CMK (cell line): ENCODE measurements at places on chromosomes 5 and 9.

GRCh38 chr9:75482566-75482965 is 394.3 kb downstream of the OSTF1 start:
- DNase-seq = no peak

DNA sequence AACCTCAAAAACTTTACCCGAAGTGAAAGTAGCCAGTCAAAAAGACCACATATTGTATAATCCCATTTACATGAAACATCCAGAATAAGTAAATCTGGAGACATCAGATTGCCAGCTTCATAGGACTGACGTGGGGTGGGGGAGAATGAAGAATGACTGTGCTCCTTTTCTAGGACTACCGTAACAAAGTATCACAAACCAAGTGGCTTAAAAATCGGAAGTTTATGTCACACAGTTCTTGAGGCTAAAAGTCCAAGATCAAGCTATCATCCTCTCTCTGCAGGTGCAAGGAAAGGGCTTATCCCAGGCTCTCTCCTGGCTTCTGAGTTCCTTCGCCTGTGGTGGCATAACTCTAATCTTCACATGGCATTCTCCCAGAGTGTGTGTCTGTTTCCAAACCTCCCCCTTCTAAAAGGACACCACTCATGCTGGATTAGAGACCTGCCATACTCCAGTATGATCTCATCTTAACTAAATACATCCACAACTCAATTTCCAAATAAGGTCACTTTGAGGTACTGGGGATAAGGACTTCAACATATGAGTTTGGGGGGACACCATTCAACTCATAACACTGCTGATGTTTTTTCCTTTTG is 25.5 kb downstream of the ADAM19 start:
- no peak for DNase-seq

DNA sequence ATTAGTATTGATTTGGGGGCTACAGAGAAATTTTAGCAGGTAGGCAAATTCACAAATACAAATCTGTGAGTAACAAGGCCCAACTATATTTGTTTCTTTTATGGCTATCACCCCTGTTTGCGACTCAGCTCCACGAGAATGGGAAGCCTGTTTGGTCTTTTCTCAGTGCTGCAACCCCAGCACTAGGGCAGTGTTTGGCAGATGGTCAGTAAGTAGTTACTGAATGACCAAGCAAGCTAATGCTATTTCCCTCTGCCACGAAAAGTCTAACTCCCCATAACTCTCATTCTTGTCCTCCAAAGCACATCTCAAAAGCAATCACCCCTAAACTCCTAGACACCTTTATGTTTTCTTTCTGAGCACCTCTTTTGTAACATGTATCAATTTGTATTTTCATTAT is 245.6 kb downstream of the DNAH5 start:
- no peak for DNase-seq

DNA sequence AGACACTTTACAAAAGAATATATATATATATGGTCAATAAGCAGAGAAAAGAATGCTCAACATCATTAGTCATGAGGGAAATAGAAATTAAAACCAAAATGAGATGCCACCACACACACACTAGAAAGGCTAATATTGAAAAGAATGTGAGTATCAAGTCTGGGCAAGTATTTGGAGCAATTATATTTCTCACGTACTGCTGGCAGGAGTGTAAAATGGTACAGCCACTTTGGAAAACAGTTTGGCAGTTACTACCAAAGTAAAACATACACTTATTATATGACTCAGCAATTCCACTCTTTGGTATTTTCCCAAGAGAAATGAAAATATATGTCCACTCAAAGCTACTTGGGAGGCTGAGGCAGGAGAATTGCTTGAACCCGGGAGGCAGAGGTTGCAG is 29.8 kb downstream of the NEUROG1 start:
- DNase-seq = no peak

DNA sequence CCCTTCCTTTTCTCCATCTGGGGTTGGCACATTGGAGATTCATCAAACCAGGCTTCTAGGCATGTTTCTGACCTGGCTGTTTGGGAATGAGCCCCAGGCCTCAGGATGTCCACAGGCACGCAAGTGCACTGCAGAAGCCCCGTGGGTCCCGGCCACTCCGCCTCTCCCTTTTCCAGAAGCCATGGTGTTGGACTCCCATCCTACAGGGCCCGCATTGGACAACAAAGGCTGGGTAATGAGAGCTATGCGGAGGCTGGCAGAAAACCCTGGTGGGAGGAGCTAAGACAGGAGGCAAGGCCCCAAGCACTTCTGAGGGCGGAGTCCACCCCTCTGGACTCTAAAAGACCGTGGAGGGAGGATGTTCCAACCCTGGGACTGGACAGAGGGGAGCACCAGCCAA is 160.6 kb downstream of the OLFM1 start:
- DNase-seq = no peak

DNA sequence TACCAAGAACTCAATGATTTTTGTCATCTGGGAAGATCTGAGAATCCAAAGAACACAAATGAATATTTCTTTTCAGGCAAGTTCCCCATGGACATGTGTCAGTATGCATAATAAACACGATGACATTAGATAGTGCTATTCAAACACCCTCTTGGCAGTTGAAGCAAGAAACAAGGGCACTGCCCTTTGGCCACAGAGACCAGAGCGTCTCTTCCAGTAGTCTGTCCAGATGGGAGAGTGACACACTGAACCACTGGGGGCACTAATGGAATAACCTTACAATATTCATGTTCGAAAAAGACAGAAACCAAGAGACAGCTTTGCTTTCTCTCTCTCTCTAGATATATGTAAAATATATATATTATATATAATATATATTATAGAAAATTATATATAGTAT is 301.9 kb downstream of the CTNND2 start:
- DNase-seq = no peak

- DNase-seq = no peak
Measured at GRCh38 chr9:87592554-87593358, 95.1 kb downstream of the DAPK1 start.

- no peak for DNase-seq
Measured at GRCh38 chr5:35183556-35183955, 46.7 kb downstream of the PRLR start.

- DNase-seq = no peak
Measured at GRCh38 chr5:83726912-83727311, 6.3 kb upstream of the HAPLN1 start.

DNA sequence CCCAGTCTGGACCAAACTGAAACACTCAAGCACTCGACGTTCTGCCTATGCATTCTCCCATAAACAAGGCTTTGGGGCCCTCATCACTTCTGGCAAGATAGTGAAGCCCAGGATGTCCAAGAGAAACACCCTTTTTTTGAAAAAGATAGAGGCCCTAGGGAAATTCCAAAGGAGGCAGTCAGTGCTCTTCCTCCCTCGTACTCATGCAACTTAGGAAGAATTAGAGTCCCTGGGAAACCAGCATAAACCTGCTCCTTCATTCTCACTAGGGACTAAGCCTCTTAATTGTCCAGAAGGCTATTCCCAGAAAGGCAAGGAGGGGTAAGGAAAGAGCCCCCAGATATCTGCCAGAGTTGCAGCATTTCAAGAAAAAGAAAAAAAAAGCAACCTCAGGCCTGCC is 7.8 kb upstream of the RUSC2 start:
- no peak for DNase-seq

- no peak for DNase-seq
Measured at GRCh38 chr9:126704157-126704891, 90.6 kb downstream of the LMX1B start.

- DNase-seq = no peak
Measured at GRCh38 chr9:97954550-97954989, 16.6 kb upstream of the HEMGN start.

GRCh38 chr9:92576175-92576574 is 40.4 kb upstream of the ECM2 start:
- no peak for DNase-seq

DNA sequence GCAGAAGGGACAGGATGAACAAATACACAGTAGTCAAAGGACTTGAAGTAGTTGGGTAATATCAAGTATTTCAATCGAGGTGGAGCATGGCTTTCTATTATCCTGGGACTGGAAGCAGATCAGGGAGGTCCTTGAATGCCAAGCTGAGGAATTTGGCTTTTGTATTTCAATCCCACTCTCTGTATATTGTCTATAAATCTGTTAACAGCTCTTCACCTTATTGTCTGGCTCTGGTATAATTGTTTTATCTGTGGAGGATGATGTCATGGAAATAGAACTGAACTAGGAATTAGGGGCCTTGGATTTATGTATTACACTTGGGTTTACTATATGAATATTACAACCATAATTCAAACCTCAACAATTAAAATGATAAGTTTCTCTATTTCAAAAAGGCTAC is 6.3 kb upstream of the ADAMTSL1 start:
- no peak for DNase-seq
